Suprapubic skin (tissue), 4 donors: ENCODE measurements at places on chromosomes 16 and 17. TPM values are rescaled to one million over a fixed set of nuclear protein-coding genes. Genes with fewer than 3 reads are reported as not detected.

Gene USP43
- 4.2 TPM for total RNA-seq

Gene SOST
- not detected for total RNA-seq

Gene OR3A1
- not detected for total RNA-seq

Gene DOC2A
- total RNA-seq, result not detected
